ENCODE measurements at places on chromosomes 7 and 10.

GRCh38 chr10:7122561-7122960, 288.3 kb downstream of the SFMBT2 start:
- DNase-seq, result no peak

DNA sequence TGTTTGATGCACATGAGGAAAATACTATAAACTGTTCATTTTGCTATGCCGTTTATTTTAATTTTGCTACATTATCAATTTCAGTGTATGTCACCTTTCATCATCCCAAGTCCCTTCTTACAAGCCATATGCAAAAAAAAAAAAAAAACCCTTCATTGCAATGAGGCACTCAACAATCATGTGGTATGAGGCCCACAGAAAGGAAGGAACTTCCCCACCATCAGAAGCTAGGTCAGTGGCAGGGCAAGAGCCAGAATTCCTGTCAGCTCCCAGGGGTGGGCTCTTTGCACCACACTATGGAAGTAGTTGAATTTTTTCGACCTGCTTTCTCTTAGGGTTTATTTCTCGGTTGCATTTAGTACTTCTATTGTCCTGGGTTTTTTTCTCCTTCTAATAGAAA, 75.4 kb downstream of the NOC3L start:
- no peak for DNase-seq

GRCh38 chr7:34392972-34393371, 265.0 kb upstream of the NPSR1 start:
- DNase-seq, result no peak

- DNase-seq, result no peak
Observed at GRCh38 chr10:14905890-14906289, 27.2 kb downstream of the SUV39H2 start.

All from stimulated activated CD8-positive, alpha-beta memory T cell treated with anti-CD3 and anti-CD28 coated beads, Interleukin-7, amount 100 ng/mL, for 4 hours (primary cell).